ENCODE measurements at places on chromosomes 3 and 15. TPM values are rescaled to one million over a fixed set of nuclear protein-coding genes. Genes with fewer than 3 reads are reported as not detected.

Gene GPR62
- not detected for total RNA-seq

Gene KBTBD8
- total RNA-seq, result 0.40 TPM

Gene CD86
- total RNA-seq, result not detected

Gene ANKUB1
- not detected for total RNA-seq

Gene GOLGA6A
- total RNA-seq, result 0.07 TPM

Gene KBTBD12
- not detected for total RNA-seq

Gene STX19
- total RNA-seq, result not detected

Gene FAM81A
- 11.5 TPM for total RNA-seq

Gene COLQ
- total RNA-seq, result 0.23 TPM

Gene CD200R1
- total RNA-seq, result not detected

Gene POLQ
- 5.9 TPM for total RNA-seq

Gene DPH3
- 21.2 TPM for total RNA-seq

Data from A549 treated with Mapracorat at 1 μM for 4 hours (cell line).